Stimulated activated CD4-positive, alpha-beta T cell treated with anti-CD3 and anti-CD28 coated beads, Interleukin-1b, Interleukin-23, amount 100 ng/mL, for 4 hours (primary cell): ENCODE measurements at places on chromosomes 5 and 9.

DNA sequence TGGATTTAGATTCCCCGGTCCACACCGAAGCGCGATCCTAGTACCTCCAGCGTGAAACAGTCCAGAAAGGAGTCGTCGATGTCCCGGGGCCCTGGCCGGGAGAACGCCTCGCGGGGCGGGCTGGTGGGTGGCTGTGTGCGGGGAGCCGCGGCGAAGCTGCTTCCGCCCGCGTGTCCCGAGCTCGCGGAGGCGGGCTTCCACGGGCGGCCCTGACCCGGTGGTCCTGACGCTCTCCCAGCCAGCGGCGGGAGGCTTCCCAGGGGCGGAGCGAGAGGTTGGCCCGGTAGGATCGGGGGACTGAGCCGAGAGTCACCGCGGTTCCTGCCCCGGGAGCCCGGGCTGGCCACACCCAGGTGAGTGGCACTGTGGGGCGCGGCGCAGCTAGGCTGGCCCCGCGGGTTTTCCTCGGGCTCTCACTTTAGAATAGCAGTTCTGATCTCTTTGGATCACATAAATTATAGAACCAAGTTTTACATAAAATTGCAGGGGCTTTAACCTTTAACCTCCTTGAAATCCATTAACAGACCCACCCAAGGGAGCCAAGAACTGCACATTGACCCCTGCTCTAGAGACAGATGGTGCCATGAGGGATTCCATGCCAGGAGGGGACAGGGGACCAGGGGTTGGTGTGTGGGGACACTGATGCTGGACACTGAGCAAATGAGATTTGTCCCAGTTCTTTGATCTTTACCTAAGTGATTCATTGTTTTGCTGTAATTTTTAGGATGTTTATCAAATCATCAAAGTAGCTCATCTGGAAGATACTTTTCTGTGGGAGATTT lies 29.2 kb upstream of the IL31RA start:
- DNase-seq, result no peak

- DNase-seq, result no peak
Measured at GRCh38 chr5:143215690-143216089, 187.8 kb downstream of the NR3C1 start.

DNA sequence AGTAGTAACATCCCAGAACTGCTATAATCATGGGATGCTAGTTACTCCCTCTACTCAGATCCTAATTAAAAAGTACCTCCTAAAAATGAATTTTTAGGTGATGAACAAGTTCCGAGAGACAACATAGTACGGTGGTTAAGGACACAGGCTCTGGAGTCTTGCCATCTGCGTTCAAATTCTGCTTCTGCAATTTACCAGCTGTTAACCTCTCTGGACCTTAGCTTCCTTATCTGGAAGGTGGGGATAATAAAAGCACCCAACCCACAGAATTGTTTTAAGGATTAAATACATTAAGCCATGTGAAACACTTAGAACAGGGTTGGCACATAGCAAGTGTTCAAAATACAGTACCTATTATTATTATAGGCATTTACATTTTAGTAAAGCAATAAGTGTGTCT lies 77.5 kb upstream of the XPA start:
- DNase-seq, result no peak

- DNase-seq, result no peak
Measured at GRCh38 chr5:55036477-55036876, 12.4 kb downstream of the GZMK start.

DNA sequence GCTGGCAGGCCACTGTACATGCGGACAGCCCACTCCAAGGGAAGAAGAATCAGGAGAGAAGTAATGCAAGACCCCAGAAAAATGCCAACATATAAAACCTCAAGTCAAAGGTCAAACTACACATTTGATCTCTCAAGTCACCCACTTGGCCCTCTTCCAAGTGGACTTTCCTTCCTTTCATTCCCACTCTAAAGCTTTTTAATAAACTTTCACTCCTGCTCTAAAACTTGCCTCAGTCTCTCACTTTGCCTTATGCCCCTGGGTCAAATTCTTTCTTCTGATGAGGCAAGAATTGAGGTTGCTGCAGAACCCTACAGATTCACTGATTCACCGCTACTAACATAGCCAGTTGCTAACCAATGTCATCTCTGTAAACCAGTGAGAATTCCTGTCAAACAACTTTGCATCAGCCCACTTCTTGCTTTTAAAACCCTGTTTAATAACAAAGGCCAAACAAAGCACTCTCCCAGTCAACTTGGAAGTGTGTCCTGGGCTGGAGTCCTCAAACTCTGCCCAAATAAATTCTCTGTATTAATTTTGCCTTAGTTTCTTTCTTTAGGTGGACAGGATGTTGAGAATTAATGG lies 6.9 kb upstream of the ATP6V1G1 start:
- DNase-seq, result no peak
